Chondrocyte (in vitro differentiated cells): ENCODE measurements at places on chromosomes 7 and 10.

- H3K27me3 ChIP-seq, result peaks cover 8% of the 10 kb centered on the region
- no peak overlapping the region for H3K4me3 ChIP-seq
- H3K27ac ChIP-seq, result no peak overlapping the region
- H3K36me3 ChIP-seq, result no peaks in the 10 kb centered on the region
- H3K4me1 ChIP-seq, result no peaks in the 10 kb centered on the region
Measured at GRCh38 chr7:113320419-113320818, 202.1 kb upstream of the SMIM30 start.

GRCh38 chr7:94069162-94069739 lies 65.1 kb upstream of the BET1 start:
- no peak for DNase-seq
- no peaks in the 10 kb centered on the region for H3K36me3 ChIP-seq
- no peak overlapping the region for H3K4me3 ChIP-seq

DNA sequence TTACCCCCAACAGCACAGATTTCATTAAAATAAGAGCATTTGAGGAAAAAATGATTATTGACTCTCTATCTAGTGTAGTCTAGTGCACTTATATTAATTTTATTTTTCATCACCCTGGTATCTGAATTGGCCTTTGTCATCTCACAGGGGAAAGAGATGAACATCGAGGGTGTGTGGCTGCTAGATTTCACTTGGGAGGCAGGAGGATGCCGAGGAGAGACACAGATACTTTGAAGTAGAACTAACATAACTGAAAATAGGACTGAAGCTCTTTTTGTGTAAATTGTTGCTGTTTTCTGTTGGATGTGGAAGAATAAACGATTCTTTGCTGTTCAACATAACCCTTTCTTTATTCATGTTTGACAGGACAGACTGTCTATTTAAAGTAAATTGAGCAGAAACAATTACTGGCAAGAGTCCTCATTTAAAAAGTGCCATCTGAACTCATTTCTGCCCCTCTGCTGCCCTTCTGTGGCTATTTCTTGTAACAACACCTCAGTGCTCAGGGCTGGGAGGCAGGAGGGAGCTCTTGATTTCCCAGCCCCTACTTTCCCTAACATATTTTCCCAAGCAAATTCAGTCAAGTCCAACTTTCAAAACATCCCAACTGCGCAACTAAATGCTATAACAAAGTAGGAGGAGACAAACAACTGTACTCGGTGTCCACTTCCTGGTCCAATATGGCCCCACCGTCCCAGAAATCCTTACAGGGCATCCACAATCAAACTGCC lies 15.6 kb downstream of the LYZL1 start:
- peaks cover 15% of the 10 kb centered on the region for H3K36me3 ChIP-seq
- no peaks in the 10 kb centered on the region for H3K27me3 ChIP-seq
- DNase-seq, result no peak
- peak overlapping the region; percentile 49 for H3K27ac ChIP-seq
- H3K4me1 ChIP-seq, result peaks cover 8% of the 10 kb centered on the region
- peak overlapping the region; percentile 39 for H3K4me3 ChIP-seq

DNA sequence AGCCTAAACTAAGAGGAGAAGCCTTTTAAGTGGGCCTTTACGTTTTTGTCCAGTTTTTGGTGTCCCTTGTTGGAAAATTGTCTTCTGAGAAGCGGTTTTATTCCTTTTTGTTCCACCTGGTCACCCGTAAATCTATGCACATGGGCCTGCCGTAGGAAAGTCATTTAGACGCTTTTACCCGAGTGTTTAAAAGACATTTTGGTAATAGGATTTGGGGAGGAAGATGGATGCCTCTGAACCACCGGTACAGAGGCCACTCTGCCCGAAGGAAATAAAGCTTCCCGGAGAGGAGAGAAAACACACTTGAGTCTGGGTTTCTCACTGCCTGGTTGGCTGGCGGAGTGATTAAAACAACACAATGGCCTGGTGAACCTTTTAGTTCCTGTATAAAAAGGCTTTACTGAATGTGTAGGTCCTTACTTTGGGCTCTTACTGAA lies 760 bp downstream of the THNSL1 start:
- H3K36me3 ChIP-seq, result no peaks in the 10 kb centered on the region
- peak overlapping the region; percentile 86 for H3K4me3 ChIP-seq
- H3K4me1 ChIP-seq, result peaks cover 28% of the 10 kb centered on the region

DNA sequence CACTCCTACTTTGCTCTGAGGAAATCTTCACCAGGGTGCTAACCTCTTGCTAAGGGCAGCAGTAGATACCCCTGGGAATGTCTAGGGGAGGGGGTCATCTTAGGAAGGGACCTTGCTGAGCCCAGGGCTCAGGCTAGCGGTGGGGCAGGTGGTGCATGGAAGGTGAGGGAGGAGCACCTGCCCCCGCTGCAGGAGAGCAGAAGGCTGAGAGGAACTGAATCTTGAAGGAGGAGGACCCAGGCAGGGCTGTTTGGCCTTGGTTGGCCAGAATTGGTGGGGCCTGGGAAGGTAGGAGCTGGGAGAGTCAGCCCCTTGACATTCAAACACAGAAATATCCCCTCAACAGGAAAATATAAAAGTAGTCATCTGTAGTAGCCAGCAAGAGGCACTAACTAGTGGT lies 7.0 kb downstream of the CALHM3 start:
- H3K27me3 ChIP-seq, result peaks cover 15% of the 10 kb centered on the region
- H3K36me3 ChIP-seq, result no peaks in the 10 kb centered on the region
- H3K4me1 ChIP-seq, result peaks cover 3% of the 10 kb centered on the region

DNA sequence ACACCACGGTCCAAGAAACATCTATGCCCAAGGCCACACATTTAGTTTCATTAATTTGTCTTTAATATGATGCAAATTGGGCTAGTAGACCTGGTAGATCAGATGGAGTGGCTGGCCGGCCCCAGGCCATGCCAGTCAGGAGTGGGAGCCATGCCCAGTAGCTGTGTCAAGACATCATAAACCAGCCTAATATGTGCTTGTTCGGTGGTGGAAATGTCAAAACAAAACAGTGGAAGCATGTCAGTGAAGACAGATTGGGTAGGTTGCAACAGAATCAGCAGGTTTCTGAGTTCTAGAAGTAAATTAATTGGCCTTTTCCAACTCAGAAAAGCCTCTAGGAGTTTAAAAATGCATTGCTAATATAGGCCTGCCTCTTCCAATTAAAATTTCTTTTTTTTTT lies 124.7 kb downstream of the NRP1 start:
- H3K27ac ChIP-seq, result no peak overlapping the region
- no peaks in the 10 kb centered on the region for H3K27me3 ChIP-seq
- DNase-seq, result no peak
- H3K4me1 ChIP-seq, result peaks cover 52% of the 10 kb centered on the region
- H3K4me3 ChIP-seq, result no peak overlapping the region

DNA sequence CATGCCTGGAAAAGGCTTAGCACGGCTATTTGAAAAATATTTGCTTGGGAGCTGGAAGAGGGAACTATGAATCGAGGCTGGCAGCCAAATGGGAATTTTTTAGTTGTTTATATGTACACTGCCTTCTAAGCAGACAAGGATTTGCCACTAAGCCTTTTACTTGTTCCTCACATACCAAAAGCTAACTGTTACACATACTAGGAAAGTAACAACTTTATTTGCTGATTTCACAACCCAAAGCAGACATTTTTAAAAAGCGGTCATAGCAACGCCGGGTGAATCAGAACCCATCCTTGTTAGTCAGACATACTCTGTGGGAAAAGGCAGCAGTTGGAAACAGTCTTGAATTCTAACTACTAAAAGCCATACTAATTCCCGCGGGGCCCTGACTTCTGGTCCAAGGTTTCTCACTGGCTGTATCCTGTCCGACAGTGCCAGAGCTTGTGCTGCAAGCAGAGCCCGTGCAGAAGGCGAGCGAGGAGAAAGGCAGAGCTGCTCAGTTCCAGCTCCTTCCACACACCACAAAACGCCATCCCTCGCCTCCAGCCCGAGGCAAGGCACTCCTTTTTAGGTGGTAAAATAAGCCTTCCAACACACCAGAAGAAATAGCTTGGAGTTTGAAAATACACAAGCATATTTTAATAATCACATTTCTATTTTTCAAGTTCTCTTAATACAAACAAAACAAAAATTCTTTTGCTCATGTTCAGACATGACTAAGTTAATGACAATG lies 89.2 kb downstream of the RNF216 start:
- peak overlapping the region; percentile 74 for H3K4me3 ChIP-seq
- H3K27me3 ChIP-seq, result no peaks in the 10 kb centered on the region
- peak overlapping the region; percentile 94 for H3K27ac ChIP-seq
- H3K4me1 ChIP-seq, result peaks cover 98% of the 10 kb centered on the region
- no peak for DNase-seq

DNA sequence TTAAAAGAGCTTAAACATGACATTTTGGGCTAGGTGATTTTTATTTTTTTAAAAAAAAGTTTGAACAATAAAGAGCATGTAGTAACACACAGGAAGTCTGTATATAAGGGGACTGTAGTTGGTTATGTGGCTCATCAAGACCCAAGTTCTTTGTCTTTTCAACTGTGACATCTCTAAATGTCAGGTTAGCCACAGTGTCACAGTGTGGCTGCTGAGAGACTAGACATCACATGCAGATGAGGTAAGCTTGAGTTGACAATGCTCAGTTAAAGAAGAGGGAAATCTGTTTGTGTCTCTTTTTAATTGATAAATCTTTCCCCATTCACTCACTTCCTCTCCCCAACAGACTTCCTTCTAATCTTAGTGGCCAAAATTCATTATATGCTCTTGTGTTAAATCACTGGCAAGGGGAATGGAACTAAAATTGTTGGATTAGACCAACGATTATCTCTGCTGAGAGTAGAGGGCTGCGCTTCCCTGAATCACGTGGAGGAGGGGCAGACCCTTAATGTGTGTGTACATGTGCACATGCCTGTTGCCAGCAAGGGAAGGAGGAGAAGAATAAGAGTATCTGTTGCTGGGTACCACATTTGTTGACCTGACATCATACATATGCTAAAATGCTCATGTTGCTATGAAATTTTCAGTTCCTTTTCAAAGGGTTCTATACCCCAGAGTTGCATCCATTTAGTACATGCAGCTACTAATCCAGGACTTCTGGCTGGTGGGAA lies 78.3 kb downstream of the MMRN2 start:
- H3K27me3 ChIP-seq, result no peaks in the 10 kb centered on the region
- no peak overlapping the region for H3K4me3 ChIP-seq
- H3K4me1 ChIP-seq, result no peaks in the 10 kb centered on the region
- no peak for DNase-seq
- no peak overlapping the region for H3K27ac ChIP-seq

- H3K4me1 ChIP-seq, result peaks cover 47% of the 10 kb centered on the region
- H3K27ac ChIP-seq, result peak overlapping the region; percentile 84
- H3K27me3 ChIP-seq, result no peaks in the 10 kb centered on the region
- peak overlapping the region; percentile 10 for H3K4me3 ChIP-seq
- no peak for DNase-seq
- no peaks in the 10 kb centered on the region for H3K36me3 ChIP-seq
Measured at GRCh38 chr7:2613931-2614600, 17.7 kb upstream of the TTYH3 start.

DNA sequence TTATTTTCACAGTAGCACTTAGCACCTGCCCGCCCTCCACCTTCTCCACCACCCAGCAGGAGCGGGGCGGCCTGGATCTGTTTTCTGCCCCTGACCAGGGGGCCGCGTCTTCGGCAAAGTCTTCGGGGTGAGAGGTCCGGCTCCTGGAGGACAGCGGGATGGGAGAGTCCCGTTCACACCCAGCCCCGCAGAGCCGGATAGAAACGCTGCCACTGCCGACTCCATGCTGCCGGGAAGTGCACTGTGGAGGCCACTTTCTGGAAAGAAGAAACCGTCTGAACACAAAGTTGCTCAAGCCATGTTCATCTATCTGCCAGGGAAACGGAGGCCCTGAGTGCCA lies 14.5 kb upstream of the ZNF273 start:
- peaks cover 12% of the 10 kb centered on the region for H3K4me1 ChIP-seq
- H3K27ac ChIP-seq, result no peak overlapping the region
- H3K36me3 ChIP-seq, result no peaks in the 10 kb centered on the region
- peak overlapping the region; percentile 74 for H3K4me3 ChIP-seq
- peaks cover 38% of the 10 kb centered on the region for H3K27me3 ChIP-seq

GRCh38 chr10:105797234-105797890 lies 1156.3 kb downstream of the SORCS3 start:
- H3K27me3 ChIP-seq, result no peaks in the 10 kb centered on the region
- no peaks in the 10 kb centered on the region for H3K36me3 ChIP-seq
- H3K27ac ChIP-seq, result no peak overlapping the region
- H3K4me1 ChIP-seq, result no peaks in the 10 kb centered on the region
- no peak for DNase-seq

- no peak overlapping the region for H3K4me3 ChIP-seq
- H3K36me3 ChIP-seq, result no peaks in the 10 kb centered on the region
- no peak for DNase-seq
- H3K27ac ChIP-seq, result no peak overlapping the region
Measured at GRCh38 chr7:28891192-28891875, 66.8 kb downstream of the TRIL start.

DNA sequence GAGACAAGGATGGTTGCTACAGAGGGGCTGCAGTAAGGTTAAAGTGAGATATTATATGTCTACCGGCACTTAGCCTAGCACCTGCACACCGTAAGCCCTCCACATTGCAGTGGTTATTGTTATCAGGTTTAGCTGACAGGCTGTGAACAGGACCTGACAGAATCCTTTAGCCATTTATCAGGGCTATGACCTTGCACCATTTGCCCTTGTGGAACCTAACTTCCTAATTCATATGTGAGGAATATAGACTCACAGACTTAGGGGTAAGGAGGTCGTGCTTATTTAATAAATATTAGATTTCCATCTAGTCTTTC lies 10.1 kb downstream of the NCOA4 start:
- no peak overlapping the region for H3K27ac ChIP-seq
- DNase-seq, result no peak
- no peaks in the 10 kb centered on the region for H3K27me3 ChIP-seq
- peaks cover 4% of the 10 kb centered on the region for H3K36me3 ChIP-seq

DNA sequence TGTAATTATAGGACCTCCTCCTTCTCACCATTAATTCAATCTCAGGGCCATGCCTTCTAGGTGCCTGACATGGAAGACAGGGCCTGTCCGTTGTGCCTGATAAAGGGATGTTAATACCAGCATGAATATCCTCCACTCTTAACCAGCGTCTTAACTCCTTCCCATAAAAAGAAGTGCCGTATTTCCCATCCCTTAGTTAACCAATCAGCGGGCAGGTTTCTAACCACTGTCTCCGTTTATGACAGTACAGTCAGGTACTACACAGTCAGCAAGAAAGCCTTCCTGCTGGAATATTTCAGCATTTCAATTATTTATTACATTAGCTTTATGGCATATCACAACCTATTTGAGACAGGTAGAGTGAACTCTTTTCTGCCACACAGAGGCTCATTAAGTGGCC lies 308.6 kb upstream of the FZD8 start:
- H3K4me1 ChIP-seq, result peaks cover 7% of the 10 kb centered on the region
- no peak overlapping the region for H3K27ac ChIP-seq
- peaks cover 2% of the 10 kb centered on the region for H3K36me3 ChIP-seq
- DNase-seq, result no peak
- H3K27me3 ChIP-seq, result no peaks in the 10 kb centered on the region
- H3K4me3 ChIP-seq, result no peak overlapping the region

- DNase-seq, result no peak
- no peaks in the 10 kb centered on the region for H3K27me3 ChIP-seq
- no peak overlapping the region for H3K27ac ChIP-seq
- no peaks in the 10 kb centered on the region for H3K36me3 ChIP-seq
- H3K4me3 ChIP-seq, result no peak overlapping the region
Measured at GRCh38 chr7:102304668-102305067, 18.0 kb downstream of the SH2B2 start.
